ENCODE measurements at places on chromosomes 2 and 18. TPM values are rescaled to one million over a fixed set of nuclear protein-coding genes. Genes with fewer than 3 reads are reported as not detected.

EFEMP1 gene
- total RNA-seq: not detected

DNA sequence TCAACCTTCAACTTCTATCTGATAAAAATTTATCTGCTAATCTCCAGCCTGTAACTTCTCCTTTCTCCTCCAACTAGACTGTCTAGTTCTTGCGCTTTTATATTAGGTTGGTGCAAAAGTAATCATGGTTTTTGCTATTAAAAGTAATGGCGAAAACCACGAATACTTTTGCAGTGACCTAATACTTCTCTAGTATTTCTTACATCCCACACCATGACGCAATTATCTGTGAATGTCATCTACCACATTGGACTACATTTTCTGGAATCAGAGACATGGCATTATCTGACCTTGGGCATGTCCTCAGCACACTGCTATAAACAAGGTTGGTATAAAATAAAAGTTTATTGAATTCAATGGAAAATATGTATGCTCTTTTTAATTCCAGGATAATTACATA lies 370.2 kb upstream of the LYPD1 start:
- ATAC-seq: no peak

DNA sequence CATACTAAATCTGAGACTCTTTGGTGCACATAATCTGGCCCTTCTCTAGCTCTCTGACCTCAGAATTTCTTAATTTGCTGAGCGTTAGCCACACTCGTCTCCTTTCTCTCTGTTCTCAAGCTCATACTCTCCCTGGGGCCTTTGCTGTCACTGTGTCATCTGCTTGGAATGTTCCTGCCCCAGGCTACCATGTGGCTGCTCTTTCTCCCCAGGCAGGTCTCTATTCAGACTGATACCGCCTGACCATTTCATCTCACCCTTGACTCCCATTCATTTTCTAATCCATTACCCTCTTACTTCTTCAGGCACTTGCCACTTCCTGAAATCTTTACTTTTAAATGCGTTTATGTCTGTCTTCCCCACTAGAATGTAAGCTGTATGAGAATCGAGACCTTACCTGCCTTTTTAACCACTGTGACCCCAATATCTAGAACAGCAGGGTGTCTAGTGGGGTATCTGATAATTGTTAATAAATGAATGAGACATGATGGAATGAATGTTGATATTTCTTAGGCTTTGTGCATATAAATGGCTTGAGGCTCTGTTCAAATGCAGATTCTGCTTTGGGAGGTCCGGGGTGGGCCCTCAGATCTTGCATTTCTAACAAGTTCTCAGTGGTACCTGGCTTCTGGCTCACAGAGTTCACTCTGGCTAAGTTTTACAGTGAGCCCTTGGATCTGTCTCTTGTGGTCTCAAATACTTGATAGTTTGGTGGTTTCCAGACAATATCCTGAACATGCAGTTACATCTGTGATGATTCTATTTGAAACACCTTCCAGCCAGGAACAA lies 89.9 kb upstream of the EPC2 start:
- no peak for ATAC-seq

- peak; percentile 70 for ATAC-seq
These were observed 7.0 kb upstream of the ALPK2 start for GRCh38 chr18:58635891-58636290.

SCN7A gene
- total RNA-seq: not detected

Data from activated T-helper 17 cell treated with anti-CD3 and anti-CD28 coated beads, Interleukin-2, amount 50 U/mL, for 72 hours (primary cell).